ENCODE measurements at places on chromosomes 7 and 10.

DNA sequence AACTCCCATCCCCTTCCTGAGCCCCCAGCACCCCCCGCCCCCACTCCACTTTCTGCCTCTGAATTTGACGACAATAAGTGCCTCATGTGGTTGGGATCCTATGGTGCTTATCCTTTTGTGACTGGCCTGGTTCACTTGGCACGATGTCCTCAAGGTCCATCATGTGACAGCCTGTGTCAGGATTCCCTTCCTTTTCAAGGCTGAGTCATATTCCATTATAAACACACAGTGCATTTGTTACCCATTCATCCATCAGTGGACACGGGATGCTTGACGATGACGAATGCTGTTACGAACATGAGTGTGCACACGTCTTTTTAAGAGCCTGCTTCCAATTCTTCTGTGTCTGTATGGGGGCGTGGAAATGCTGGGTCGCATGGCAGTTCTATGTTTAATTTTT lies 26.7 kb downstream of the SHH start:
- DNase-seq = no peak

- DNase-seq = no peak
Measured at GRCh38 chr7:27071622-27072390, 24.0 kb downstream of the HOXA1 start.

- no peak for DNase-seq
Measured at GRCh38 chr10:3700531-3701076, 84.4 kb downstream of the KLF6 start.

- DNase-seq = no peak
Measured at GRCh38 chr7:23380556-23380955, 81.4 kb downstream of the MALSU1 start.

- no peak for DNase-seq
Measured at GRCh38 chr10:34384372-34384771, 430.7 kb downstream of the PARD3 start.

- no peak for DNase-seq
Measured at GRCh38 chr7:155007947-155008346, 5.0 kb upstream of the PAXIP1 start.

DNA sequence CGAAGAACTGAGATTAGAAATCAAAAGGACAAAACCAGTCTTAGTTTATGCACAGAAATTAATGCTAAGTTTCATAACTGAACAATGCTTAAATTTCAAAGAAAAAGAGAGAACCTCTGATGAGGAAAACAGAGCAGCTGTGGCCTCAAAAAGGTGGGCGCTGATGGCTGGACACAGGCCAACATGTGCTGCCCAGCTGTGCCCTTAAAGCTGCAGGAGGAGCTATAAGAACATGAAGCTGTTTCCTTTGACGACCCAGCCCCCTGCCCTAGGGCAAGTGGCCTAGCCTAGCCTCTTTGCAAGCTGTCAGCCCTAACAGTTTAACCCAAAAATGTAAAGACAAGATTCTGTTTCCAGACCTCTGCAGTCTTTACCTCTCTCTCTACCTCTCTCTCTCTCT lies 107.7 kb downstream of the GRID1 start:
- no peak for DNase-seq
